Stimulated activated CD4-positive, alpha-beta T cell treated with anti-CD3 and anti-CD28 coated beads, Interleukin-1b, Interleukin-23, amount 100 ng/mL, for 1 hour (primary cell): ENCODE measurements at places on chromosomes 5 and 9.

DNA sequence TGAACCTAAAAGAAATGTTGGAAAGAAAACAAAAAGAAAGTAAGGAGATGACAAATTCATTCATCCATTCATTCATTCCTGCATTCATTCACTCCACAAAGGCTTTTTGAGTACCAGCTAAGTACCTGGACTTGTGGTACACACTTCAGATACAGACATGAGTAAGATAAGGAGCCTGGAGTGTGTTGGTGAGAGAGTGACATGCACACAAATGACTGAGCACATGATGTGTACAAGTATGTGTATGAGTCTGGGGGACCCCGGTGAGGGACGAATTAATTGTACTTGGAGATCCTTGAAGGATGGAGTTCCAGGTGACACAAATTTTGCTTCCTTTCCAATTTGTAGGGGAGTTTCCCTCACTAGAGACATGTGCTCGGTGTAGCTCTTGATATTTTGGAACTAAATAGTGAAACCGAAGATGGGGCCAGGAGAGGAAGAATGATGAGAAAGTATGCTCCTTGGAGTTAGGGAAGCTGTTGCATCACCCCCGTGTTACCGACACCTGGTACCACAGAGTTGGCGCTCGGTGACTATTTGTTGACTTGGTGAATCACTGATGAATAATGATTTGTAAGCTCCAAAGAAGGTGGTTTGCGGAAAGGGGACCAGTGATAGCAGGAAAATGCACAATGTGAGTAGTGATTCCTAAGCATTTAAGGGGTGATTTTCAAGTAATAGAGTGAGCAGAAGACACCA lies 509.8 kb downstream of the CCDC171 start:
- no peak for DNase-seq

DNA sequence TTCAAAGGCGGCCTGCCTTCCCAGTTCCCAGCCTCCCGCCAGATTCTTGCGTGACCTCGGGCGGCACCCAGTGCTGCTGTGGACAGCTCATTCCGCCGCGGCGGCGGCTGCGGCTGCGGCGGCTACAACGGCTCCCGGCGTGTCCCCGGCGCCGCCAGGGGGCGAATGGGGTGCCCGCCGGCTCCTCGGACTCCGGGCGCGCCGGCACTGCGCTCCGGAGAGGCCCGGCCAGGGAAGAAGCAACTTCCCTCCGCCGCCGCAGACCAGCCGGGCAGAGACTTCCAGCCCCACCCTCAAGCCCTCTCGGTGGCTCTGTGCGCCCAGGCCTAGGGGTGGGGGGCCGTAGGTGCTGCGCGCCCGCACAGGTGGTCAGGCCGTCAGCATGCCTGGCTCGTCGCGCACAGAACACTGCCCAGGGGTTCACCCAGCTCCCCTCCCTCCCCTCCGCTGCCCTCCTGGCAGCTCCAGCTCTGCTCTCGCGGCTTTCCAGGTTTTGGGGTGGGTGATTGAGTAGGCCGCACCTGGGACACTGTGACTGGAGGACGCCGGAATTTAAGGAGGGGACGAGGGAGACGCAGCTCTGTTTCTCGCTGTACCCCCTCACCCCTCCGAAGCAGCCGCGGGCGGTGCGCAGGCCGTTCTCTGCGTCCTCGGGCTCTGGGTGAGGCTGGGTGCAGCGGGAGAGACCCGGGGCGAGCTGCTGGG lies 20.2 kb downstream of the IGIP start:
- no peak for DNase-seq

DNA sequence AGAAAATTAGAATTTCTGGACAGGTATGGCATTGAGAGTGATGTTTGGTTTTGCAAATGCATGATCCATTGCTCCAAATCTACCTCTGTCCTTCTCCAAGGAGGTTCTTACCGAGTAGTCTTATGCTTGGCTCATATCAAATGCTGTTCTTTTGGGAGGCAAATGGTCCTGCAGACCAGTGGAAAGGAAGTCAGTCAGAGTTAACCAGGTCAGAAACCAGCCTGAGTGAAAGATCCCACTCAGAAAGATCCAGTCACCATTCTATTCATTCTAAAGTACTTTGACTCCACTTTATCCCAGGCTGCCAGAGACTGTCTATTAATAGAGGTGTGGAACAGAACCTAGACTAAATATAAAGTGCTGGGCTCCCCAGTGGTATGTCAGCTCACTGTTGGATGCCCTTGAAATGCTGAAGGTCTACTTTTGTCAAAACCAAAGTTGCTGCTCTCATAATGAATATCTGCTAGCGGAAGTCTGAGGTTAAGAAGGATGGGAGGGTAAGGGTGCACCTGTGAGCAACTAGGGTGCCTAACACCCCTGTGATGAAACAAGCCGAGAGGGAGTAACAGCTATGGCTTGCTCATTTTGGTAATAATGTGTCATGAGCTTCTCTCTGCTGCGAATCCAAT lies 302.2 kb downstream of the ZNF608 start:
- no peak for DNase-seq

- DNase-seq: no peak
Measured at GRCh38 chr5:55066277-55066676, 36.2 kb upstream of the GZMA start.

- DNase-seq: no peak
Measured at GRCh38 chr5:5794118-5794560, 371.7 kb downstream of the ICE1 start.

DNA sequence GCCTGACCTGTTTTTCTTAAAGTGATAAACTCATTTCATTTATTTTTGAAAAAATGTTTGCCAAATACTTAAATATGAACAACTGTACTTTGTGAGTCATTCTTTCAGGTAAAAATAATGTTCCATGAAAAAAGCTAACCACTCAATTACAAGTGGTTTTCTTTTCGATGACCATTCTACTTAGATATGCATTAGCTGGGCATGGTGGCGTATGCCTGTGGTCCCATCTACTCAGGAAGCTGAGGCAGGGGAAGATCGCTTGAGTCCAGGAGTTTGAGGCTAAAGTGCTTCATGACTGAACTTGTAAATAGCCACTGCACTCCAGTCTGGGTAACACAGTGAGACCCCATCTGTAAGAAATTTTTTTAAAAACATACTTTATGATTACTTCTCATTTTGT lies 4.0 kb upstream of the WDR70 start:
- DNase-seq: no peak

DNA sequence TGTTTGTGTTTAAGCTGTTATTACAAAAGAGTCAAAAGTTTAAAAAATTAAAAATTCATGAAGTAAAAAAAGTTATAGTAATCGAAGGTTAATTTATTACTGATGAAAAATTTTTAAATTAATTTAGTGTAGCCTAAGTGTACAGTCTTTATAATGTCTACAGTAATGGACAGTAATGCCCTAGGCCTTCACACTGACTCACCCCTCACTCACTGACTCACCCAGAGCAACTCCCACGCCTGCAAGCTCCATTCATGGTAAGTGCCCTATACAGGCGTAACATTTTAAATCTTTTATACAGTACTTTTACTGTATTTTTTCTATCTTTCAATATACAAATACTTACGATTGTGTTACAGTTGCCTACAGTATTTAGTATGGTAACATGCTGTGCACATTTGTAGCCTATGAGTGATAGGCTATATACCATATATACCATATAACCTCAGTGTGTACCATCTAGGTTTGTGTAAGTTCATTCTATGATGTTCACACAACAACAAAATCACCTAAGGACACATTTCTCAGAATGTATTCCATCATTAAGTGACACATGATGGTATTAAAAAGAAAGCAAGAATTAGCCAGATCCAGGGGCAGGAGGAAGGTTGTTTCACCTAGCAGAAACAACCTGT lies 40.1 kb downstream of the DCAF10 start:
- DNase-seq: no peak

GRCh38 chr9:9016597-9016996 lies 1217.0 kb upstream of the DMAC1 start:
- no peak for DNase-seq

- no peak for DNase-seq
Measured at GRCh38 chr9:114613919-114614318, 2.8 kb downstream of the TMEM268 start.

DNA sequence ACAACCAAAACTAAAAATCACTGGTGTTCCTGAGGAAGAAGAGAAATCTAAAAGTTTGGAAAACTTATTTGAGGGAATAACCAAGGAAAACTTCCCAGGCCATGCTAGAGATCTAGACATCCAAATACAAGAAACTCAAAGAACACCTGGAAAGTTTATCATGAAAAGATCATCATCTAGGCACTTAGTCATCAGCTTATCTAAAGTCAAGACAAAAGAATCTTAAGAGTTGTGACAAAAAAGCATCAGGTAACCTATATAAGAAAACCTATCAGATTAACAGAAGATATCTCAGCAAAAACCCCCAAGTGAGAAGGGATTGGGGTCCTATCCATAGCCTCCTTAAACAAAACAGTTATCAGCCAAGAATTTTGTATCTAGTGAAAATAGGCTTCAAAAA lies 17.1 kb upstream of the SPEF2 start:
- DNase-seq: no peak

- no peak for DNase-seq
Measured at GRCh38 chr9:94703488-94704140, 22.9 kb upstream of the AOPEP start.

GRCh38 chr5:149580808-149581191 lies 498 bp upstream of the ARHGEF37 start:
- DNase-seq: no peak

DNA sequence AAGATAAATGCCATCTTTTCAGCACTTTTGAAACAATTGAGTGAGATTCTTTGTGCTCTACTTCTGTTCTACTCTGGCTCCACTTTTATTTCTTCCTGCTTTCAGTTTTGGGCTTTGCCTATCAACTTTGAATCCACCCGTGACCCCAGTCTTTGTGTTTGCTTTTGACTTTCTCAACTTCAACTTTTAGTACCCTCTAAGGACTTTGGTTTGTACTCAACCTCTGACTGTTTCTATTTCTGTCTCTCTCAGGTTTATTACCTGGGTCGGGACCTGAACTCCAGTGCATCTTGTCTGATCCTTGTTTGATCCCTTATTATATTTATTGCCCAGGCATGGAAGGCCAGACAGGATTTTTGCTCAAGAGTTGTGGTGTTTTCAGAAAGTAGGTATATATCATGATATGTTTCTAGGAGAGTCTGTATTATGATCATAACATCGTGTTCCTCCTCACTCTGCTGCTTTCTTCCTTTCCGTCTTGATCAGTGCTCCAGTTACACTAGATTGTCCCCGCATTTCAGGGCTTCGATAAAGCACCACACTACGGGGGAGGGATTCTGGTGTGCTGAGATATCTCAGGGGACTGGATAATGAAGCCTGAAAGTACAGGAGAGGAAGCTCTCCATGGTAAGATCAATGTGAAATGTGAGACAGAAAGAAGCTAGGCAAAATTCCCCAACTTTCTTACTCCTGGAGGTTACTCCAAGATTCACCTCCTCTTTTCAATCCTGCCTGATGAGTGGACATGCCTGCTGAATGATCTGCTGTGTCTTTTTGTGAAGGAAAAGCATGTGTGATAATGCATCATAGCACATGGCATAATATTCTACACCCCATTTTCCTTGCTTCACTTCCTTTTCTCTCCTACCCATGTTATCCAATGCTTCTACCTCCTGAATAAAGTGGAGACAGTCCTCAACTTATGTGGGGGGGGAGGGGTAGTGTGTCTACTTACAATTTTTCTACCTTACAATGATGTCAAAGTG lies 155.5 kb upstream of the GRIN3A start:
- no peak for DNase-seq

GRCh38 chr5:147063943-147064342 lies 170.9 kb upstream of the STK32A start:
- DNase-seq: no peak

- no peak for DNase-seq
Measured at GRCh38 chr5:90803876-90804275, 245.3 kb downstream of the ADGRV1 start.

- DNase-seq: peak; percentile 50
Measured at GRCh38 chr5:142095651-142096330, 12.8 kb upstream of the NDFIP1 start.
